Right ventricle myocardium superior (tissue), 1 donor: ENCODE measurements at places on chromosomes 5 and 9. TPM values are rescaled to one million over a fixed set of nuclear protein-coding genes. Genes with fewer than 3 reads are reported as not detected.

- DNase-seq = peak; percentile 72
Observed at GRCh38 chr5:179258922-179259730, 86.1 kb downstream of the ADAMTS2 start.

ACTBL2 gene
- total RNA-seq = not detected

DNA sequence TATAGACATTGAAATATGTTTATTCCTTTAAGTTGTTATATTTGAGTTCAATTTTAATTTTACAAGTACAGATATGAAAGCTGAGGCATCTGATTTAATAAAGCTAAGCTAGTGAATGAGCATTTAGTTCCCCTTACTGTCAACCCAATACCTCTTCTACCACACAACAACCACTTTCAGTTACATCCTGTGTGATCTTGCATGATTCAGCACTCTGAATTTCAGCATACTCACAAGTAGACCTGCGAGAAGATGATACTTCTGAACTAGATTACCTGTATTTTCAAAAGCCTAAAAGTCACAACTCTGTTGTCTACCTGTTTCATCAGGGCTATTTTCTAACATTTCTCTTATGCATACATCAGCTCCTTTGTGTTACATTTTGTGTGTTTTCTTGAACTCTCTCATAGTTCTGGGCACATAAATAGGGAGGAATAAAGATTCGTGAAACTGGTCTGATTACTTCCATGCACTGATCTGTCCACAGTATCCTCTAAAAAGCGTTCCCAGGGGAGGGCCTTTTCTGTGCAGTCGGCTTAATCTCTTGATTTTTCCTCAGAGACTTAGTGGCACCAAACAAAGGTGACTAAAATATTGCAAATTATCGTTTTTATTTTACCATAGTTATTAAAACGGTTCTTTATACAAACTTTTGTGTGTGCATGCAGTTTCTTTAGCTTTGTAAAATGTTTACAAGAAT lies 2025.5 kb upstream of the NUDT12 start:
- DNase-seq = no peak

DNA sequence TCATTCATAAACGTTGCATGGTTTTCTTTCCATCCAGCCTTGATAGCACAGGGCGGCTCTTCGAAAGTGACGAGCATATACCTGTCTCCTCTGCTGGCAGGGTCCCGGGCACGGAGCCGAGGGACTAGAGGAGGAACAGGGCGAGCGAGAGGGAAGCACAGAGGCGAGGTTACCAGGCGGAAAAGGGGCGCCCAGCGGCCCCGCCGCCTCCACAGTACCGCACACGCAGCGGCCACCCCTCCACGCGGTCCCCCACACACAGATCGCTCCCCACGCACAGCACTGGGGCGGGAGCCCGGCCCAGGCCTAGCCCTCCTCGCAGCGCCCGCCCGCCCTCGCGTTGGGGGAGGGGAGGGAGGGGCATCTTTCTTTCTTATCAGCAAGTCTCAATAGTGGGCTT lies 296.6 kb upstream of the DAB2 start:
- no peak for DNase-seq

SLC36A1 gene
- 4.4 TPM for total RNA-seq
